ENCODE measurements at places on chromosomes 3 and 15.

DNA sequence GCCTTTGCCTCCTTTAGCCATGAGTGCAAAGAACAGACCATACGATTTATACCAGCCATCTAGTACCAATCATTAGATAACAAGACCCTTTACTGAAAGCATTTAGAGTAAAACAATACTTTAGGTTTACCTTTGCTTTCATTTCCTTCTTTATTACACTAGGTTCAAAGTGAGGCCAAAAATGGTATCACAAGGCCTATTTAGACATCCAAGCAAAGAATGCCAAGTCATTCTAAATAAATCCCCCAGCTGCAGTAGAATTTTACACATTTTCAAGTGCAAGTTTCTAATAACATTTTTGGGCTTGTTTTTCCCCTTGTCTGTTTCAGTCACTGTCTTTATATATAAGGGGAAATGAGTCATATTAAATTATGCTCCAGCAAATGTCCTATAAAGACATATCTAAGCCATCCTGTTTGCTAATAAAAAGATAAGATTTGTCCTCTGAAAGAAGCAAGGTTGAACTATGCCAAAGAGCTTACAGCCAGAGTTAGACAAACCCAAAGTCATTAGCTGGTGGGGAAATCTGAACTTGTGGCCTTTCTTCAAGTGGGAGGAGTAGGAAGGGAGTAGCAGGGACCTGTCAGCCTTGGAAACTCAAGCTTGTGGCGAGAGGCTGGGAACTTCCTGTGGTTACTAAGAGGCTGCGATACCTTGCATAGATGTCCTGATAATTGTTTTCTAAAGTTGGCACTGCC is 232.7 kb downstream of the MECOM start:
- no peak for DNase-seq

GRCh38 chr3:197186887-197187588 is 111.4 kb downstream of the DLG1 start:
- peak; percentile 73 for DNase-seq

- DNase-seq, result peak; percentile 88
Observed at GRCh38 chr3:159829539-159830227, 159.0 kb upstream of the IL12A start.

DNA sequence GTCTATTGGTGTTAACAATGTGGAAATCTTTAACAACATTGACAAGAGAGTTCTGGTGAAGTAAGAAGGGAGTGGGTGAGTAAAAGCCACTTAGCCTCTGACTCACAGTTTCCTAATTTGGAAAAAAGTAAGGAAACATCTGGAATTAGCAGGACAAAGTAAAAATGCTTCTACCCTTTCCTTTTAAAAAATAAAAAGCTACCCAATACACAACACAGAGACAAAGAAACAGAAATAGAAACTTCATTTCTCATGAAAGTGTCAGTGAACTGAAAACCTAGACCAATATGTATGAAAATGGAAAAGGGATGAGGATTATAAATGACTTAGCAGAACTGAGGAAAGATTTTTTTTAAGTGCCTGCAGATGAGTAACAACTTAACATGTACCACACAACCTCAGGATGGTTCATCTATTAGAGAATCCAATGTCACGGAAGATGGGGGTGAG is 65.4 kb downstream of the SSR3 start:
- peak; percentile 89 for DNase-seq

Measured in GM23248 (cell line).